ENCODE measurements at places on chromosomes 5 and 9. TPM values are rescaled to one million over a fixed set of nuclear protein-coding genes. Genes with fewer than 3 reads are reported as not detected.

The CBY3 gene
- total RNA-seq = not detected

The ACER2 gene
- total RNA-seq = 2.6 TPM

The KCNIP1 gene
- not detected for total RNA-seq

The PTGES gene
- 0.56 TPM for total RNA-seq

The TSC1 gene
- total RNA-seq = 72.9 TPM
